ENCODE measurements at places on chromosomes 6 and 20.

DNA sequence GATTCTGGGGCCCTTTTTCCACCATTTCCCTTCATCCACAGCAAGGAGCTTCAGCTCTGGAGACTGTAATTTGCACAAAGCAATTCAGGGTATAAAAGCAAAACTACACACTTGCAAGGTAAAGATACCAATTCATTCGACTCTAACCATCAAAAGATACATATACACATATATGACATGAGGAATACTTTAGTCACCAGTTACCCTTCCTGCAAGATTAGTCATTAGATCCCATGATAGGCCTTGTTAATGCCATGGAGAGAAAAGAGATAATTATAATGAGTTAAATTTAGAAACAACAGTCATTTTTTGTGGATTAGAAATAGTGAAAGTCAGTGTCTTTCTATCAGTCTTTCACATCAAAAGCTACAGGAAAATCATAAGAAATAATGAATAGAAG is 204.2 kb downstream of the KCNQ5 start:
- DNase-seq: no peak

- no peak for DNase-seq
These were observed 293.8 kb upstream of the RGS17 start for GRCh38 chr6:153424719-153425400.

DNA sequence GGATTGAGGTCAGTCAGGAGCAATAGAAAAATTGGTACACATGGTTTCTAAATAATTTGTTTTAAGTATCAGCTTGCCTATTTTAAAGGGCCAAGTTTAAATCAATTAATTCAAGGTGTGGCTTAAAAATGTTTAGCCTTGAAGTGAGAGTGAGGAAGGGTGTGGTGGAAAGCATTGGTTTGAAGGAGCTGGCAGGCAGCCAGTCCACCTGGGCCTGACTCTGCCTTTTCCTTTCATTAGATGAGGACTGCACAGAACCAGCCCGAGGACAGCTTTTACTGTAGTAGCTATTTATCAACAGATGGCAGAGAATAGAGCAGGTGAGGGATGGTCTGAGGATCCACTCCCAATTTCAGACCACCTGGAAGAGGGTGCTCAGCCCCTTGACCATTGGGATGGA is 42.4 kb downstream of the DHX35 start:
- no peak for DNase-seq

DNA sequence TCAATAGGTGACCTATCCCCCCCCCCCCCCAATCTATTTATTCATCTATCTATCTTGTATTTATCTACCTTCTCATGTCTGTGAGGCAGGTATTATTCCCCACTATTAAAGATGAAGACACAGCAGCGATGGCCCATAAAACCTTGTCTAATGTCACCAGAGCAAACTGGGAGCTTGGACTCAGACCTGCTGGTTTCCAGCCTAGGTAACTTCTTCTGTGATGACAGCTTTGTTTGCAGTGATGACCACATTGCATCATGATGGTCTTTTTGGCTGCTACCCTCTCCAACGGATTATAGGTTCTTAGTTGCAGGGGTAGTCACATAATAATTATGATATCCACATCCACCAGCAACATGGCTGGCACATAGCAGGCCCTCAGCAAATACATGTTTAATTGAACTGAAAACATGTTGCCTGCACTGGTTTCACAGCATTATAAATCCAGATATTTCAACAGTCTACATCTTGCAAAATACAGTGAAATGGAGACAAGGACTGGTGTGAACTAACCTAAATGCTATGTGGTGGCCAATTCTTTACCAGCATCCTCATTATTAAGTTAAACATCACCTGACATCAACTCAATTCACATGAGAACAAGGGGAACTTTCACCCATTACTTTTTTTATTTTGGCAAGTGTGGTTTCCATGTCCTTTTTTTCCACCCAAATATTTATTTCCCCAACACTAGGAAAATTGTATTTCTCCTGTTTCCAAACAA is 712.5 kb upstream of the NRSN1 start:
- no peak for DNase-seq

GRCh38 chr6:72952808-72953630 is 272.3 kb downstream of the KHDC1L start:
- DNase-seq: no peak

DNA sequence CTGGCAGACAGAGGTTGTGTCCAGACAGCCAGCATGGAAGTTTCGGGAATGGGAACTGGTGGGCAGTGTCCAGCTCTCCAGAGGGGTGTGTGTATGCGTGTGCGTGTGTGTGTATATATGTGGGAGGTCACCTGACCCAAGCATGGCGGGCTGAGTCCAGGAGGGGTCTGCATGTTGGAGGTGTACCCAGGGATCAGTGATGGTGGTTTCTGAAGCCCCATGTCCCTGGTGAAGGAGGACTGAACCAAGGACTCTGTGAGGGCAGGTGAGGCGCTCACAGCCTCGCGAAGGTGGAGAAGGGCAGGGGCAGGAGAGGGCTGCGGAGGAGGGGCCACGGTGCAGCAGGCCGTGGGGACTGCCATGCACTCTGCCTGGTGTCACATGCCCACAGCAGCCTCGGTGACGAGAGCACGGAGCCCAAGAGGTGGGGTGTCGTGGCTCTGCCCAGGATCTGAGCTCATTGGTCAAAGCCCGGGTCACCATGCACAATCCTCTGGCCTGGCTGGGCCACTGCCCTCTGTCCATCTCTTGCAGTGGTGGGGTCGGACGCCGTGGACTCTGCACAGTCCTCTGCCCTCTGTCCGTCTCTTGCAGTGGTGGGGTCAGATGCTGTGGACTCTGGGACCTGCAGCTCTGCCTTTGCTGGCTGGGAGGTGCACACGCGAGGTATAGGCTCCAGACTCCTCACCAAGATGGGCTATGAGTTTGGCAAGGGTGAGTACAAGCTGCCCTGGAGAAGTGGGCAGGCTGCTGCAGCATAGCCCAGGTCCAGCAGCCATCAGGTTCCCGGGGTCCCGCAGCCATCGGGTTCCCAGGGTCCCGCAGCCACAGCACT is 2.1 kb upstream of the LIME1 start:
- no peak for DNase-seq

- DNase-seq: no peak
These were observed 704.4 kb downstream of the UTRN start for GRCh38 chr6:144989319-144990107.

- DNase-seq: no peak
These were observed 205.7 kb upstream of the ARG1 start for GRCh38 chr6:131367206-131367873.

DNA sequence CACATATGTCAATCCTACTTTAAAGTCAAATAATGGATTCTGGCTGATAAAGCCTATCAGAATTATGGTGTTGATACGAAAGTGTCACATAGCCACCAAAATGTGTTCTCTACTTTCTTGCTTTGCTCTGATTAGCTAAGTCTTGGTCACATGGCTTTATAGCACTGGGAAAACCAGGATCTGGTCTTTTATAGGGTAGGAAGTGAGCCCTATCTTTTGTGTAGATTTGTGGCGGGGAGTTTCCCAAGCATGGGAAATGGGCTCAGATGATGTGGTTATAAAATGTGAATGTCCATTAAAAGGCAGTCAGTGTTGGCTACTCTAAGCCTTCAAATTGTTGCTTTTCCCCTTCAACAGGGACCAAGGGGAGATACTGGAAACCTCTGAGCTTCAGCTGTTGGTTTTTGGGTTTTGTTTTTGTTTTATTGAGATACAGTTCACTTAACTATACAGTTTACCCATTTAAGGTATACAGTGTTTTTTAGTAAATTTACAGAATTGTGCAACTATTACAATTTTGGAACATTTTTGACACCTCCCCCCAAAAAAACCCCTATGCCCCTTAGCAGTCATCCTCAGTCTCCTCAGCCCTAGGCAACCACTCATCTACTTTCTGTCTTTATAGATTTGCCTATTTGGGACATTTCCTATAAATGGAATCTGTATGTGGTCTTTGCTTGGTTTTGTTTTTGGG is 12.2 kb downstream of the RRP36 start:
- no peak for DNase-seq

GRCh38 chr20:55928266-55928665 is 77.1 kb downstream of the CBLN4 start:
- no peak for DNase-seq

DNA sequence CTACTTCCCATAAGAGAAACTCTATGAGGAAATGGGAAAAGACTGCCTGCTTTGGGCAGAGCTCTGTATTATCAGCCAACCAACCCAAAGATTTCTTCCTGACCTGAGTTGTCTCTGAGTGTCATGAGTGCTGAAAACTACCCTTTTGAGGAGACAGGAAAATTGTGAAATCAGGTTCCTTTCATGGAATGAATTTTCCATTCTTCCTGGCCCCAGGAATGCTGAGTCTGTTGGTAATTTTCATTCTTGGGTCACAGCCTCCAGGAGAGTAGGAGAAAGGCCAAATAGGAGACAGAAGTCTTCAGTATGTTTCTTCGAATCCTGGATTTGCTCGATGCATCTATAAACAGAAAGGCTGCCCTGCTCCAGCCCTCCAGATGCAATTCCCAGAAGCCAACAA is 53.6 kb downstream of the SCML4 start:
- DNase-seq: no peak

GRCh38 chr6:11226005-11226404 is 6.5 kb downstream of the NEDD9 start:
- no peak for DNase-seq

Measured in T-helper 2 cell (primary cell).